Substantia nigra (tissue), 51 donors: ENCODE measurements at places on chromosomes 3 and 15.
A peak's percentile ranks its signal among the peaks of the same experiment; 100 is the strongest.

GRCh38 chr3:195241592-195242355, 29.2 kb downstream of the XXYLT1 start:
- DNase-seq, result no peak

DNA sequence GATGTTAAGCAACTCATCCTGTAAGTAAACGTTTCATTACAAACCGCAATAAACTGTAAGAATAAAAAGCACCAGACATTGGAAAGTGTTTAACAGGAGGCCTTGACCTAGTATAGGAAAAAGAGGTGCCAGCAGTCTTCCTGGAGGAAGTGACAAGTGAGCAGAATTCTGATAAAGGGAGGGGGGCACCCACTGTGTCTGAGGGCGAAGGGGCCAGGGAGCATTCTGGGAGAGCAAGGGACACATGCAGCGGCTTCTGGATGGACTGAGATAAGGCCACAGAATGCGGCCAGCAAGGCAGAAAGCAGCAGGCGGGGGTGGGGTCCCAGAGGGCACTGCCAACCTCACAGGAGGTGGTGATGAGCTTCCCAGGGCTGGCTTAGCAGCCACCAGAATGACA, 80.2 kb downstream of the MTHFS start:
- DNase-seq, result no peak

DNA sequence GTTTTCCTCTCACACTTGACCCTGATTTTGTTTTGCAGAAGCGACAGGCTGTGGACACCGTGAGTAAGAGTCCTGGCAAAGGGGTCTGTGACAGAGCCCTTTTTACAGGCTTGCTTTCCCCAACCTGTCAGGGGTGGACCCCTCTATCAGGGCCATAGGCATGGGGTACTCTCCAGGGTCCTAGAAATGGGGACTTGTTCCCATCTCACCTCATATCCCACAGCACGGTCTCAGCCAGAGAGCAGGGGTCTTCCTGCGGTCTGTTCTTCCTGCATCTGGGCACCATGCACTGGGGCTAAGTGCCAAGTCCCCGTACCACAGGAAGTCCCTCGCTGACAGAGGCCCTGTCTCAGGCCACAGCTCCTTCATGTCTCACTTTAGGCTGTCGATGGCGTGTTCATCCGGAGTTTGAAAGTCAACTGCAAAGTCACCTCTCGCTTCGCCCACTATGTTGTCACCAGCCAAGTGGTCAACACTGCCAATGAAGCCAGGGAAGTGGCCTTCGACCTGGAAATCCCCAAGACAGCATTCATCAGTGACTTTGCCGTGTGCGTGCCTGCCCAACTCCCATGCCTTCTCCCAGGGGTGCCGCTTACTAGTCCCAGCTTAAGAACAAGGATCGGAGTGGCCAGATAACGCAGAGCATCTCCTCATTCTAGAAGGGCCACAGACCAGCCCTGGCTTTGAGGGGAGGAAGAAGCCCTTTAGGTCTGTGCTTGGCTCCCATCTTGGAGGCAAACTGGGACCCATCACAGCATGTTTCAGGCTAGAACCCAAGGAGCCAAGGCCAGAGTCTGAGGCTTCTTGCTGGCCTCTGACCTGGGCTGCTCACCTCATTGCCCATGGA, 783 bp downstream of the ITIH1 start:
- DNase-seq, result no peak

GRCh38 chr15:91854639-91854990, 1.1 kb downstream of the SLCO3A1 start:
- no peak for DNase-seq

GRCh38 chr15:81349271-81349670, 24.7 kb downstream of the TMC3 start:
- no peak for DNase-seq

DNA sequence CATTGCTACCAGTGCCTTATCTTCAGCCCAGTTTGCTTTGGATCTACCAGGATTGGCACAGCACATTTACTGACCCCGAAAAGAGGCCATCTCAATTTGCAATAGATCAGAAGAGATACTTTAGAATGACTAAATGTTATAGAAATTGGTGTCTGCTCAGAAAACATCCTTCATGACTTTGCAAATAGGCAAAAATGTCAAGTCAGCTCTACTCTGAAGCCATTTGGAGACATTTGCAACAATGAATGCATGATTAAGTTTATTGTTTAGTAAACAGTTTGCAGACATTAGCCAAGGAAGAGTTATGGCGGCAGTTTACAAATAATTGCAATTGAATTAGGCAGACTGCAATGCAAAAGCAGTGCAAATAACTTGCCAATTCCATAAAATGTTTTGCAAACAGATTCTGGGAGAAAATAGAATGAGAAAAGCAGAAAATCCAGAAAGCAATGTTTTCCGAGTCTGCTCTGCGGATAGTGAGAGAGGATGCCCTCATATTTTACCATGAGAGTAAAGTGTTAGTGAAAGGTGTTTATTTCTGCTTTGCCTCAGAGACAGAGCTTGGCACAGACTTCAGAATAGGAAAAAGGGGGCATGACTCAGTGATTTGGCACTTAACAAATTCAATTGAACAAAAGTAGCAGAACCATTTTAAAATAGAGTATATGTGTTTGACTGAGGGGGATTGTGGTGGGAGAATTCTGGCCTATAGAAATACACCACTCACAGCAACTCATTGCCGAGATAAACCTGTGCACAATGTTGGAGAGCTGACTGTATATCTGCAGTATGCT, 334.9 kb upstream of the NR2F2 start:
- no peak for DNase-seq

- no peak for DNase-seq
Observed at GRCh38 chr3:134974624-134975023, 179.6 kb downstream of the EPHB1 start.

- DNase-seq, result no peak
Observed at GRCh38 chr3:185151101-185151963, 1.5 kb downstream of the C3orf70 start.

GRCh38 chr3:147956615-147957014, 547.5 kb downstream of the ZIC1 start:
- no peak for DNase-seq

- no peak for DNase-seq
Observed at GRCh38 chr15:100335335-100335999, 6.3 kb downstream of the ADAMTS17 start.

DNA sequence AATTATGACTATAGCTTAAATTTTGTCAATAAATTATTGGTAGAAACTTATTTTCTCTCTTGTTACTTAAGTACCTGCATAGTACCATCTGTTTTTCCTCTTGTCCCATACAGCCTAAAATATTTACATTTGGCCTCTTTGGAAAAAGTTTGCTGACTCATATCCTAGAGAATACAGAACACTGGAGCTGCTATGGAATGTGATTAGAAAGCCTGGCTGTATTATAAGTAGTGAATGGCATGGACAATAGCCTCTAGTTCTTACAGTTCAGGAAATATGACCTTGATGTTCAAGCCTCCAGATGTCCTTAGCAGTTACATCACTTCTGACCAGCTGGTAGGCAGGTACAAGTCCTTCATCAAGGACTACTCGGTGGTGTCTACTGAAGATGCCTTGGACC, 28.3 kb downstream of the ST8SIA2 start:
- no peak for DNase-seq

GRCh38 chr15:68987676-68988075, 26.8 kb upstream of the NOX5 start:
- no peak for DNase-seq

GRCh38 chr3:144332868-144333267, 361.2 kb downstream of the DIPK2A start:
- no peak for DNase-seq

- no peak for DNase-seq
Observed at GRCh38 chr15:71043373-71043772, 71.9 kb upstream of the THSD4 start.

- DNase-seq, result peak; percentile 23
Observed at GRCh38 chr15:92082006-92082843, 228.7 kb downstream of the SLCO3A1 start.

DNA sequence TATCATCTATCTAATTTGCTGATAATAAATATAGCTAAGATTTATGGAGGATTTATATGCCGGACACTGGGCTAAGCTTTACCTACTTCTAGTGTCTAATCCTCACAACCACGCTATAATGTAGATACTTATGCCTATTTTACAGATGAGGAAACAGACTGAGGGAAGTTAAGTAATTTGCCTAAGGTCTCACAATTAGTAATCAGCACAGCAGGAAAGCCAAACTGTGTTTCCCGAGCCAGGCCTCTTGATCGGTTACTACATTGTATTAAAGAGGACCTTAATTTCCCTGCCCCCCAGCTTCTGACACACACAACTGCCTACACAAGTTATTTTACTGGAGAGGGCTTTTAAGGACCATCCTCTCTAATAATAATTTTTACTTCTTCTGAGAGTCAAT, 40.9 kb downstream of the ONECUT1 start:
- no peak for DNase-seq

DNA sequence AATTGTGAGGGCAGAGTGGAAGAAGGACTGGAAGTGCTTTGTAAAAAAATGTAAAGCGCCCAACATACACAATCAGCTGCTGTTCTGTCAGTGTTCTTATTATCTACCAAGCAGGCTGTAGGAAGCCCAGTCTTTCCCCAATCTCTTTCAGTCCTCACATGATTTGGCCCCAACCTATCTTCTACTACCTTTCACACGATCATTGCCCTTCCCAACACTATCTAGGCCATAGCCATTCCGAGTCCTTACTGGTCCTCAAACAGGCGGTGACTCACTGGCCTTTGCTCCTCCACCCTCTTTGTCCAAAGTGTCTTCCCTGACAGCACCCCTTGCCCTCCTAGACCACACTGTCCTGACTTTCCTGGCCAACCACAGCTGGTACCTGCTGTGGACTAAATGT, 861 bp upstream of the RFT1 start:
- no peak for DNase-seq

DNA sequence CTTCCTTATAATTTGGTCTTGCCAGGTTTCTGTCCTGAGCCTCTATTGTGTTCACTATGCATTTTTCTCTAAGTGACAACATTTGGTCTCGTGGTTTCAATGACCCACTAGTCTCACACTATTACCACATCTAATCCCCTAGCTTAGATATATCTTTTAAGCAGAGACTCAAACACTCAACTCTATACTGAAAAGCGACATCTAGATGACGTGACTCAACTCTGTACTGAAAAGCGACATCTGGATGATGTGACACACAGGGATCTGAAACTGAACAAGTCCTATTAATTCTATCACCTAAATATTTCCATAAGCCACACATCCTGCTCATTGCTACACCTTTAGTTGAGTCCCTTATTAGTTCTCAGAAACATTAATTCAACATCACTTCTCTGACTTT, 141.7 kb upstream of the MBNL1 start:
- DNase-seq, result no peak

DNA sequence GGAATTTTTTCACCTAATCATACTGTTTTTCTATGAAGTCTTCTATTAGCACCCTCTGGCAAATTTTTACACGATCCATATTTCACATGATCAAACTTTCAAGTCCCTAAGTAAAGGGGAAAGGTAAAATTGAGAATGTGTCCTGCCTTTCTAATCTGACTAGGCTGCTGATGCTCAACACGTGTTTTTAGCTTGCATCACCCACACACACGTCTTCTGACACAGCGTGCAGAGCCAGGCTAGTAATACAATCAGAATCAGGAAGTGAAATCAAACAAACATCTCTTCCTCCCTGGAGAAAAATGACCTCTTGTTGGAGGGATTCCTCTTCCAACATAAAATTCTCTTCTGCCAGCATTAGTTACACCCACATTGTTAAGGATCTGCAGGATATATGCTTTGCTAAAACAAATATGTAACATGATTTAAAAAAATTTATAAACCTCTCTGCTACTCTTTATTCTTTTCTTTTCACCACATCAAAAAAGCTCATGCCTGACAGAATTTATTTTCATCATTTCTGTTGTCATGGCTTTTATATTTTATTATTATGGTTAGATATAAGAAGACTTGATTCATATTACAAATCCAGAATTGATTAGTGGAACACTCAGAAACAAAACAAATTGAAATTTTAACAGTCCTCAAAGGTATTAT, 122.4 kb downstream of the RAP2B start:
- DNase-seq, result peak; percentile 8
